ENCODE measurements at places on chromosomes 2 and 18.

DNA sequence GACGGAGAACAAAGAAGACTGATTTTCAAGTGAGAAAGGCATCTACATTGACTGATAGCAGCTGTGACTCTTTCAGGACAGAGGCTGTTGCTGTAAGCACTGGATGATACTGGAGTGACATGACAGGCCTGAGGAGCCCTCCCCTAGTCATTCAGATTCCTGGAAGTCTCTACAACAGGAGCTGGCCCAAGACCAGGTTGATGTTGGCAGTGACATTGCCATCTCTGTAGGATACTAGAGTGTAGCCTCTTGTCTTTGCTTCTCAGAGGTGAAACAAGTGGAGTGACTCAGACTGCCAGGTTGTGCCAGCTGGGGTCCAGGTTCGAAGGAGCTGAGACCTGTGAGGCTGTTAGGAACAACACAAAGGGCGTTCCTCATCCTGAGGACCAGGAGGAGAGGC, 44.7 kb upstream of the SH3RF3 start:
- DNase-seq, result no peak

- DNase-seq, result no peak
Observed at GRCh38 chr2:36408198-36408703, 52.7 kb downstream of the CRIM1 start.

DNA sequence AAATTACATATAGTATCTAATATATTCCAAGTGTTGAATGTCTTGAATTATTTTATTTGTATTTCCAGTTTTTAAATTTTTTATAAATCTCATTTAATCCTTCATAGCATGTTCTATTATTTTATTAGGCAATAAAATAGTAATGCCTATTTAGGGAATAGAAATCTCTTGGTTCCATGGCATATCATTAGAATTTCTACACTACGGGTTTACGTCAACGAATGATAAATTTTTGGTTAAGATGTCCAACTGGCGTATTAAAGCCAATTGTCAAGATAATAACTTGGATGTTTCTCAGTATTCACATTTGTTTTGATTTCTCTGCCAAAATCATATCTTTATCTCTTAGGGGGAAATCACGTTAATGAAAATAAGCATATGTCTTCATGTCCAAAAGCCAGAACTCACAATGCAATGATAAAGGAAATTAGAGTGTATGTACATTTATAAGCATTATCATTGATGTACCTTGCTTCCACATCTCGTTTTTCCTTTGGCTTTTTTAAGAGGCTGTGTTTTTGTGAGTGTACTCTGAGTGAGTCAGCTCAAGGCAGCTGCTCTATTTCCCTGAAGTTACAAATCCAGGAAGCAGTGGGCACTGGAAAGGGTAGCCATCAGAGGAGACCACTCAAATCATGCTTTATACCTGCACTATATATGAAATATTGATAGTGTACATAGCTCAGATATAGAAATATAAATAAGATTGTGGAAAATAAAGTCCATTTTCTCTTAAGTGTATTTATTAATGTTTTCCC, 115.8 kb upstream of the PDE1A start:
- DNase-seq, result no peak

DNA sequence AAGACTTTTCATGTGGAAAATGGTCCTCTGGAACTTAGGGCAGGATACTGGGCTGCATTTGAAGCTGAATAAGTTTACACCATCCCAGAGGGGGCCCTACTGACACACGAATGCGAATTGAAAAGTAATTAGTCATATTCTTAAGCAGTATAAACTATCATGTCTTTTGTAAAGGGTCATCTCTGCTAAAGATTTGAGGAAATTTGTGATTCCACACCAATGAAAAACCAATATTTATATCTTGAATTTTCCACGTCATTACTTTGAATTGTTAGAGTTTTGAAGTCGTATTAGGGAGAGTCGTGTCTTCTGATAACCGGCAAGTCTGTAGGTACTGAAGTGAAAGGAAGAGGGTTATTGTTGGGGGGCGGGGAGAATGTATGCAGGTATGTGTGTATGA, 4.1 kb upstream of the OTX1 start:
- no peak for DNase-seq

GRCh38 chr2:223767341-223767740, 70.0 kb downstream of the AP1S3 start:
- DNase-seq, result no peak

DNA sequence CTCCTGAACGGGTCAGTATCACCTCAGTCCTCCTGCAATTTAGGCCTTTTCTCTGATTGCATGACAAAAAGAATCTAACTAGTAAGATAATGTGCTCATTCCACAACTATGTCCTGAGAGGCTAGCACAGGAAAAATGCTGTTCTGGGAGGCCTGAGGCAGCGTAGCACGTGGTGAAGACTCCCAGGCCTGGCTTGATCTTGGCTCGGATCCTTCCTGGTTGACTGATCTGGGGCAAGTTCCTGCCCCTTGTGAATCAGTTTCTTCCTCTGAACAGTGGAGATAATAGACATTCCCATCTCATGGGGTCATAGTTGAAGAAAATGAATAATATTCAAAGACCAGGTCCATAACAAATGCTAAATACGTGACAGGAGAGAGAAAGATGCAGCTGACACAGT, 12.3 kb downstream of the FBLN7 start:
- peak; percentile 78 for DNase-seq

DNA sequence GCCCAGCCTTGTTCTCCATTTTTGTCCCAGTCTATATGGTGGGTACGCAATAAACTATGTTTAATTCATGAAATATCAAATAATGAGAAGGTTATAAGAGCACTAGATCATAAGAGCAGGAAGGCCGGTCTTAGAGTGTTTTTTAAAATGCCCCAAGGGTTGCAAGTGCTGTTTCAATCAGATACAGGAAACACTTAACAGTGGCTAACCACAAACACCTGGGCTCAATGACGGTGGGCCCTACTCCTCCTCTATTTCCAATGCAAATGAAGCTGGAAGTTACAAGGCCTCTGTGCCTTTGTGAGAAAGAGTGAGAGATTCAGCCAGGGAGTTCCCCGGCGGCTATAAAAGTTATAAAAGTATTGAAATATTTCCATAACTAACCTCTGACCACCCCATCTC, 18.9 kb upstream of the WDR33 start:
- no peak for DNase-seq

GRCh38 chr2:217521820-217522219, 481.0 kb downstream of the TNS1 start:
- DNase-seq, result peak; percentile 65

- no peak for DNase-seq
Observed at GRCh38 chr2:83113953-83114352, 1345.1 kb downstream of the SUCLG1 start.

DNA sequence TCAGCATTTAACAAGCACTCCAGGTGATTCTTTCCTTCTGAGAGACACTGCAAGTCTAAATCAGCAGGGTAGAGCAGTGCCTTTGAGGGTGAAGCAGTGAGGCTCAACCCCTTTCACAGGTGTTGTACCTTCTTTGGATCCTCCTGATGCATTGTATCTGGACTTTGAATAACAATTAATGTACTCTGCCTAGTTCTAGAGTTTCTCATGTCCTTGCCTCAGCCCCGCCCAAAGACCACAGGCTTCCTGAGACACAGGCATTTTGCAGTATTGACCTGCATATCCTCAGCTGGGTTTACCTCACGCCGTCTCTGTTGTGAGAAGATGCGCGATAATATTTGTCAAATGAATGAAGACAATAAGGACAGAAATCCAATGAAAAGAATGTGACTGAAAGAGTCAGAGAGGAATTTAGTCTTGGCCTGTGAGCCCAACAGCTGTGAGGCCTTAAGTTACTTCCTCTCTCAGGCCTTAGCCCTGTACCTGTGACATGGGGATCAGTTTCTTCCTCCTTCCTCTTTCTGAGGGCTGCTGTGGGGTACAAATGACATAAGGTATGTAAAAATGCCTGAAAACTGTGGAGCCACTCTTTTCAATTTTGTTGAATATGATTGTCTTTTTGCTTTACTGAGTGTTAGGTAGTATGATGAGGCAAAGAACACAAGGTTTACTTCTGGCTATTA, 43.7 kb downstream of the WIPF1 start:
- no peak for DNase-seq

DNA sequence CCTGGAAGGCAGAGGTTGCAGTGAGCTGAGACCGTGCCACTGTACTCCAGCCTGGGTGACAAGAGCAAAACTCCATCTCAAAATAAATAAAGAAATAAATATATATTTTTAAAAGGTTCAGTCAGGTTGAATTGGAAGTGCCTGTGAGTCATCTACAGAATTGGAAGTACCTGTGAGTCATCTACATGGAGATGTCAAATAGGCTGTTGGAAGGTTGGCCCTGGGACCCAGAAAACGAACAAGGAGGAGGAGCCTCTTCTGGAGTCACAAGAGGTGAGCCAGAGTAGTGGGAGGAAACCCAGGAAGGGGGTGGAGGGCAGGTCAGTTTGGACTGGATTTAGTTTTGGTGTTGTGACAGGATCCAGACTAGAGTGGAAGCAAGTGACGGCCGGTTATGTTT, 15.2 kb upstream of the SCYGR1 start:
- no peak for DNase-seq

GRCh38 chr2:9656270-9656766, 25.5 kb upstream of the YWHAQ start:
- peak; percentile 42 for DNase-seq

DNA sequence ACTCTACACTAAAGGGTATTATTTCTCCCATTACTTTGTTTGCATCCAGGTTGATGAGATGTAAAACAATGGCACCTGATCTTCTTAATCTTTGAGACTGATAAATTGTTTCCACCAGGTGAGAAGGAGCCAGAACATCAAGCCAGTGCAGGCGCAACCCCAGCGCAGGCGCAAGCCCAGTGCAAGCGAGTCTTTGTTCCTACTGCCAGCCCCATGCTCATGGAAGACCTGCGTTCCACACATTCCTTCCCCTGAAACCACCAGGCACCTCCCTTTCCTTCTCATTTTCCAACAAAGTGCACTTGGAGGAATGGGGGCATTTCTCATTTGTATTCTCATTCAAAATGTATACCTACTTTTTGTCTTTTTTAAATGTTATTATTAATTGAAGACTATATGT, 188.7 kb upstream of the SMAD2 start:
- DNase-seq, result no peak

- no peak for DNase-seq
Observed at GRCh38 chr2:50402654-50402960, 629.3 kb downstream of the NRXN1 start.

- peak; percentile 83 for DNase-seq
Observed at GRCh38 chr2:65320042-65320725, 92.6 kb downstream of the ACTR2 start.

GRCh38 chr18:33697498-33697897, 119.5 kb downstream of the ASXL3 start:
- DNase-seq, result no peak

DNA sequence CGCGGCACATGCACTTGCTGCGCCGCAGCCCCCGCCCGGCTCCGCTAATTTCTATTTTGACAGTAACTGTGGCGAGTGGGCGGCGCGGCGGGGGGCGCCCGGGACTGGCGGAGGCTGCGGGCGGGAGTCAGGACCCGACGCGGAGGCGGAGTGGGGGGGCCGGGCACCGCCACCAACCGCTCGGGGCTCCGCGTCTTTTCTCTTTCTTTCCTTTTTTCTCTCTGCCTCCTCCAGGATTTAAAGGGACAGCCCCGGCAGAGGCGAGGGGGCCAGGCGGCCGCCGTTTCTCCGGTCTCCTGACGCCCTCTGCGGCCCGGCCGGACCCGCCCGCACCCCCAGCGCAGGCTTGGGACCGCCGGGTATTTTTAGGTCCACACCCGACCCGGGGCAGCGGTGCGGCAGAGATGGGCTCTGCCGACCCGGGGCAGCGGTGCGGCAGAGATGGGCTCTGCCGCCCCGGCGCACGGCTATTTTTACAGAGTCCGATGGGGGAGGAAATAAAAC, 460 bp upstream of the ZBTB7C start:
- DNase-seq, result no peak

- DNase-seq, result no peak
Observed at GRCh38 chr18:28143725-28144124, 33.2 kb downstream of the CDH2 start.

GRCh38 chr18:7666195-7666776, 99.2 kb downstream of the PTPRM start:
- no peak for DNase-seq

DNA sequence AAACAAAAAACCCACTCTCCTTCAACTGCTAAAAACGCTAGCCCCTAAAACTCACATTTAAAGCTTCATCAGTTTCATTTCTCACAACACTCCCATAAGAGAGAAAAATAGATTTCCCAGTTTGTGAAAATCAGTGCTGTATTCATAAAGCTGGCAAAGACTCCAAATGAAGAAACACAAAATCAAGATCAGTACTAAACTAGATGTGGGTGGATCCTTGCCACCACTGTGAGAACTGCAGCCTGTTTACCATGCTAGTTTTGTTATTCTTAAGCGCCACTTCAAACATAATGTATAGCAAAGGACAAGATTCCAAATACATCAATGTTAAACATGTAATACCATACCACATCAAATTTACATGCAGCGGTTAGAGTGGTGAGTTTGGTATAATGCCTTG, 104.5 kb upstream of the CCDC150 start:
- DNase-seq, result no peak

- DNase-seq, result no peak
Observed at GRCh38 chr2:128684523-128684922, 365.9 kb upstream of the HS6ST1 start.

- peak; percentile 55 for DNase-seq
Observed at GRCh38 chr18:11251229-11251890, 102.0 kb upstream of the PIEZO2 start.

- DNase-seq, result peak; percentile 66
Observed at GRCh38 chr2:239106314-239106908, 258.5 kb downstream of the TWIST2 start.

- no peak for DNase-seq
Observed at GRCh38 chr2:230410263-230410662, 5.7 kb upstream of the SP100 start.

DNA sequence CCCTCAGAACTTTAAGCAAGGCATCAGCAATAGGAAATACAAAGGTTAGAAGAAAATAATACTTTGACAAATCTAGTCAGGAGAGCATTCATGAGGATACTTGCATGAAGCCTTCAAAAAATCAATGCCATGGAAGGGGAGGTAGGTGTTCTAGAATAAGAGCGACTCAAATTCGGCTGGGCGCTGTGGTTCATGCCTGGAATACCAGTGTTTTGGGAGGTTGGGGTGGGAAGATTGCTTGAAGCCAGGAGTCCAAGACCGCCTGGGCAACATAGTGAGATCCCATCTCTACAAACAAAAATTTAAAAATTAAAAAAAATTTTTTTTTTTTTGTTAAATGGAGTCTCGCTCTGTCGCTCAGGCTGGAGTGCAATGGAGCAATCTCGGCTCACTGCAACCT, 21.8 kb downstream of the GBX2 start:
- no peak for DNase-seq

GRCh38 chr2:157808421-157808820, 67.7 kb downstream of the ACVR1 start:
- no peak for DNase-seq

GRCh38 chr2:18267501-18267900, 293.0 kb downstream of the RDH14 start:
- DNase-seq, result no peak

DNA sequence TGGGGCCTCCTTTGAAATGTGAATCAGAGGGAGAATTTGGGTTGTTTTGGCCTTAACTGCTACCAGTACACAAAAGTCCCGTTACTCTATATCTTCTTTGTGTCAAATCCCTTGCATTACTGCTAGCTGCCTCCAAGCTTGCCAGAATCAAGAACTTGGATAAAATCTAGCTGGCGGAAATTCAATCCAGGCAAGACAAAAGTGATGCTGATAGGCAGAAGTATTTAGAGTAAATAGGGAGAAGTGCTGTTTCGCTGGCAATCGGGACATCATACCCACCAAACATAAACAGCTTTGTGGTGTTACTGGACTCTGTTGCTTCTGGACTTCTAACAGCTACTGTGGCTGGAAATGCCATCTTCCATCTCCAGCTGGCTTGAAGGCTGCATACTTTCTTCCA, 2.5 kb downstream of the IFIH1 start:
- no peak for DNase-seq

GRCh38 chr2:22579341-22579740, 805.6 kb upstream of the KLHL29 start:
- DNase-seq, result no peak
